LoVo (cell line): ENCODE measurements at places on chromosomes 11 and 22.

DNA sequence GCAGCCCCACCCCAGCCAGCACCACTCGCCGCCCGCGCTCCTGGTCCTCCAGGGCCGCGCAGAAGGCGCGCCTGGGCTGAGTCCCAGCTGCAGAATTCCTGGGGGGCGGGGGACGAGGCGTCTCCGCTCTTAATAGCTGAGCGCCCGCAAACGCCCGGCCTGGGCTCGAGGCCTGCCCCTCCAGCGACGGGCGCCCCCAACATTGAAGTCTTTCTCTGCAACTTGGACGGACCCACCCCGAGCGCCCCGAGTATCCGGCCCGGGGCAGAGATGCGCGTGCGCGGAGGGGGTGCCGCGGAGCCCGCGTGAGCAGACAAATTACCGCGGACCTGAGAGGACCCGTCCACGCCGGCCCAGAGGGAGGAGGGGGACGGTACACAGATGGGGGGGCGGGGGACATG lies 6.7 kb upstream of the SYT7 start:
- no peak for DNase-seq

DNA sequence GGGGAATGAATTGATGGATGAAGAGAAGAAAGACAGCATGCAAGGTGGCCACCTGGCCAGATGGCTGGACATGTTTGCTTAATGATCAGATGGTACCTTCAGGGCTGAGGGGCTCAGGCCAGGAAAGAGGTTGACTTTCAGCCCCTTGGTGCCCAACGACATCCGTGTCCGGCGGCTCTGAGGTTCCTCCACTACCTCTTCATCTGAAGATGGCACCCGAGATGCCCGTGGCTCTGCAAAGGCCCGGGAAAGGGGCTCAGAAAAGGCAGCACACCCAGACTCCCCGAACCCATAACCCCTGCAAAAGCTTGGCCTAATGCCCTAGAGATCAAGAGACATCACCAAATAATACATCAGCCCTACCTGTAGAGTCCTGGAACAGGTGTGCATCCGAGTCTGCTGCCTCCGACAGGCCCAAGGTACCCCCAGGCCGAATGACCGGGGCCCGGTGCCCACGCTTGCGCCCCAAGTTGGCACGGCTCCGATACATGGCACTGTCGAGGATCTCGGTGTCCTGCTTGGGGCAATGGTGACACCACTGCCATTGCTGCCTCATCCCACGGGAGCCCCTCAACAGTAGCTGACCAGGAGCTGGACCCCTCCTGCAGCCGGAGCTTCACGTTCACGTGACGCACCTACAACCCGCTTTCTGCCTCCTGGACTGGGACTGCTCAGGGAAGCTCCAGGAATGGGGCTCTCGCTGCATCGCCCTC lies 22.9 kb downstream of the TNKS1BP1 start:
- DNase-seq: no peak

DNA sequence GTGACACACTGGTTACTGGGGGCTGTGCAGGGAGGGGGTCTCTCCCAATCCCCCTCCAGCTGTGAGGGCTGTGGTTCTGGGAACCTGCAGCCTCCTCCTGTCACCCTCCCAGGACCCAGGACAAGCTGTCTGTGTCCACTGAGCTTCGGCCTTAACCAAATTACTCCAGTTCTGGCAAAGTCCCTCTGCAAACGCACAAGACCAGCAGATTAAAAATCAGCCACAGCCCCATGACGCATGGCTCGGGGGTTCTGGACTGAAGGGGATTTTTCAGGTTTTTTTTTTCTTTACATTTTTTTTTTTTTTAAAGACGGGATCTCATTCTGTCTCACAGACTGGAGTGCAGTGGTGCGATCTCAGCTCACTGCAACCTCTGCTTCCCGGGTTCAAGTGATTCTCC lies 32.2 kb upstream of the A4GALT start:
- no peak for DNase-seq

DNA sequence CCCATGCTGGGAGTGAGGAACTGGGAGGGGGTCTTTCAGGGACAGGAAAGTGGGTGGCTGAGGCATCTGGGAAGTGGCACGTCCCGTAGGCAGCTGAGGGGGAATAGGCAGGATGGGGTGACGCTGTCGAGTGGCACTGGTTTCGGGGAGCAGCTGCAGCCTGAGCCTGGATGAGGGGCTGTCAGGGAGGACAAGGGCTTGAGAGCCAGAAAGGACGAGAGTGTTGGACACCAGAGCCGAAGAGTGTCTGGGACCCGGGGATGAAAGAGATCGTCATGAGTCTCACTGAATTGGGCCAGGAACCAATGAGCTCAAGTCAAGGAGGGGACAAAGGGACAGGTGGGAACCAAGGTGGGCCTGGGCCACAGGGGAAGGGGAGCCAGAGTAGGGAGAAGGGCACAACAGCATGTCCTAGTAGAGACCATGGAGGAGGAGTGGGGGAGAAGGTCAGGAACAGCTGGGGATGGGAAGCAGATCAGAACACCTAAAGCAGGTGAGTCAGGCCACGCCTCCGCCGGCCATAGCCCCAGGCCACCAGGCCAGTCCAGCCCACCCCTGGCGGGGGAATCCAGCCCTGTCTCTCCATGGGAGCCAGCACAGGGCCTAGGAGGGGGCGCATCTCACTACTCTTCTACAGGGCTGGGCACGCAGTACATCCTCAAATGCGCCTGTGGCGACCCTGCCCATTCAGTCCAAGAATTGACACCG lies 4.2 kb downstream of the RAB3IL1 start:
- no peak for DNase-seq

- no peak for DNase-seq
These were observed 24.3 kb downstream of the KCNQ1OT1 start for GRCh38 chr11:2675540-2675939.
